ENCODE measurements at places on chromosomes 16 and 17.
A peak's percentile ranks its signal among the peaks of the same experiment; 100 is the strongest.

DNA sequence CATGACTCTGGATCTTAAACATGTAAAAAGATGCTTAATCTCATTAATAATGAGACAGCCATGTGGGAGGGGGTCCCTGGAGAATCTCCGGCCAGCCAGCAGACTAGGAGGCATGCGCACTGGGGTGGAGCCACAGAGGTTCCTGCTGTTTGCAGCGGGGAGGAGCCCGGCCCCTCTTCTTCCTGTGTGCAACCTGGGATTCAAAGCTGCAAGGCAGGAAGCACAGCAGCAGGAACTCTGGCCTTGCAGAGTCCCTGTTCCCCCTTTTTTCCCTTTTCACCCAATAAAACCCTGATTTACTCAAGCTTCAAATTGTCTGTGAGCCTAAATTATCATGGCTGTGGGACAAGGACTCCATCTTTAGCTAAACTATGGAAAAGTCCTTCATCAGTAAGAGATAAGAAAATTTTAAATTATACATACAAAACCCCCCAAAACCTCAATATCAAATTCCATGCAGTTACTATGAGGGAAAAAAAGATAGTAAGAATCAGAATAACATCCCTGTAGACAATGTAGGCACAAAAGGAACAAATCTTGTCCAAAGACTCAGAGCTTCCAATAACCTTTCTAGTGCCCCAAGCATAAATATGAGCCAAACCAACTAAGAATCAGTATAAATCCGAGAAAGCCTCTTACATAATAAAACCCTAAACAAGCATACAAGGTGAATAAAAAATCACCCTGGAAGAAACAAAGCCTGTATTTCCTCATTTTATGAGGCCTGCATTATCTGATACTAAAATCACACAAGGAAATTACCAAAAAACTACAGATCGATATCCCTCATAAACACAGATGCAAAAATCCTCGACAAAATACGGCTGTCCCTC lies 12.1 kb downstream of the CFDP1 start:
- DNase-seq, result no peak

- no peak for DNase-seq
Observed at GRCh38 chr17:80981062-80981902, 10.4 kb upstream of the CHMP6 start.

DNA sequence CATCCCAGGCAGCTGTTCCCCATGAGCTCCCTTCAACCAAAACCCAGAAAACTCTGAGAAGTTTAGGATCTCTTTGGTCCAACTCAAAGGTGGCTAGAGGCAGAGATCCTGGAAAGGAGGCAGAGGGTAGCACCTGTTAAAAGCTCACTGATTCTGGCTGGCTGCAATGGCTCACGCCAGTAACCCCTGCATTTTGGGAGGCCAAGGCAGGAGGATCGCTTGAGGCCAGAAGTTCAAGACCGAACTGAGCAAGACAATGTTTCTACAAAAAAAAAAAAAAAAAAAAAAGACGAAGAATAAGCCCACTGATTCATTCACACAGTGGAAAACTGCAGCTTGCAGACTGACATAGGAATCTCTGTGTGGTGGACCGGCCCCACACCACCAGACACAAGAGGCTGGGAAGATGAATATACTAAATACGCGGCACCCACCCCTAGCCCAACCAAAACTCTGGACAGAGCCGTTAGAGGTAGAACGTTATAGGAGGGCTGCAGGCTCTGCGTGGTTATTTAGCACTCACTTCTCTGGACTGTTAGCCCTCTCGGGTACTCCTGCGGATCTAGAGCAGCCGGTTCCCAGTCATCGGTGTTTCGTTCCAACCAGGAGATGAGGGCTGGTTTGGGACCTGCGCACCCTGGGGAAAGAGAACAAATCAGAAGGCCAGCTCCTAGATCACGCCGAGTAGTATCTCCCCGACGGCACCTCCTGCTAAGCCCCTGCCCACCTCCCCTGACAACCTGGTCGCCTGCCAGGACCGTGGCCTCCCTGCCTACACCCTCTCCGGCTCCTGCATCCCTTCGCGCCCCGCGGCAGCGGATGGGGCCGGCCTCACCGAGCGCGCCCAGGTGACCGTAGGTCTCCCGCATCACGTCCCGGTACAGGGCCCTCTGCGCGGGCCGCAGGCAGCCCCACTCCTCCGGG lies 925 bp downstream of the ZNF689 start:
- DNase-seq, result peak; percentile 24

DNA sequence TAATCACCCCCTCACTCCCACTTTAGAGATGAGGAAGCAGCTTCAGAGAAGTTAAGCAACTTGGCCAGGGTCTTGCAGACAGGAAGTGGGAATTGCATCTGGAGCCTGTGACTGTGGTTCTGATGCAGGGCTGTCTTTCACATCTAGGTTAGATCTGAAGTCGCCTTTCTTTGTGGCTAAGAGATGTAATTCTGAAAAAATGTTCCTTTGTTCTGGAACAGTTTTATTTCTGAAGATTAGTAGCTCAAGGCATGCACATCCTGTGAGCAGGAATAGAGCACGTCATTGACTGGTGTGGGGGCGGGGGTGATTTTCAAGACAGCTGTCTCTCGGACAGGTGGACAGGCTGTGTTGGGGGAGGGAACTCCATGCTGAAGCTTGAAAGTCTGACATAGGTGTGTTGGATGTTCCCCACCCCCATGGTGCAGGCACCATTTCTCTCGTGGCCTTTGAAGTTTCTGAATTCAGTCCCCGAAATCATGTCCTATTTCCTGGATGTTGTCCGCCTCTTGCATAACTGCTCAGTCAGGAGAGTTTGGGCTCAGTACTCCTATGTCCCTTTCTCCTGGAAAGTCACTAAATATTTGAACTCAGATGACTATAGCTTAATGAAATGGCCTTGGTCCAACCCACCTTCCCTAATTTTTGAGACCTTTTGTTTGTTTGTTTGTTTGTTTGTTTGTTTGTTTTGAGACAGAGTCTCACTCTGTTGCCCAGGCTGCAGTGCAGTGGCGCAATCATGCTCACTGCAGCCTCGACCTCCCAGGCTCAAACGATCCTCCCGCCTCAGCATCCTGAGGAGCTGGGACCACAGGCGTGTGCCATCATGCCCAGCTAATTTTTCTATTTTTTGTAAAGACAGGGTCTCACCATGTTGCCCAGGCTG lies 21.0 kb upstream of the HERPUD1 start:
- no peak for DNase-seq

DNA sequence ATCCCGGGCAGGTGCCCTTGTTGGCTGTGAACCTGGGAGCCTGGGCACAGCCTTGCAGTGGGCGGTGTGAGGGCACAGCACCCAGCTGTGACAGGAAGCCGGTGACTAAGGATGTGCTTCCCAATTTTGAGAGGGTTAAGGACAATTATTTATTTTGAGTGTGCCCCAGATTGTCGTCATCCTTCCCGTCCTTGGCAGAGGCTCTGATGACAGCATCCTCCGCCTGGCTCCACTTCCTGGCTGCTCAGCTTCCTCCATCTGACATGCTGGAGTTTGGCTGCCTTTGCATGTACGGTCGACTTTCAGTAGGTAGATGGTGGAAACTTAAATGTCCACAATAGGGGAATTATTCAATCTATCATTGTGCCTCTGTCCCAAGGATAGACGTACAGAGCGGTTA lies 282.4 kb upstream of the EEF2KMT start:
- no peak for DNase-seq

GRCh38 chr16:5756969-5757368 lies 659.4 kb upstream of the EEF2KMT start:
- DNase-seq, result no peak
